ENCODE measurements at places on chromosomes 5 and 9. TPM values are rescaled to one million over a fixed set of nuclear protein-coding genes. Genes with fewer than 3 reads are reported as not detected.

- ATAC-seq, result no peak
These were observed 138.6 kb downstream of the TRIO start for GRCh38 chr5:14281746-14282181.

Gene RANBP17
- 0.56 TPM for total RNA-seq

Gene NUDCD2
- 27.7 TPM for total RNA-seq

Gene LCNL1
- total RNA-seq, result 0.20 TPM
